ENCODE measurements at places on chromosomes 5 and 9.

DNA sequence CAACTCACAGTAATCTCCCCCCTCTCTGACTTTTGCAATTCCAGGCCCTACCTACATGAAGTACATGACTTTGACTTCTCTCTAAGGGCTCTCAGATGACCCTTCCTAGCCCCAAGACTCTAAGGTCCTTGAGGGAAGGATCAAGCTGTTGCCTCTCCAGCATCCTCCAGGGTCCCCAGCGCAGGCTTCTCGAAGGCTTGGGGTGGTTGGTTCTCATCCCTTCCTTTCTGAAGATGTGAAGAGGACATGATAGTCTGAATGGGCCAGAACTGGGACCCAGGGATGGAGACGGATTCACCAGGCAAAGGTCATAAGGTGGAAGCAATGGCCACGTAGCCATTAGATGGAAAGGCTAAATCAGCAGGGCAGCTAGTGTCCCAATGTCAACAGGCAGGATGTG is 86.8 kb downstream of the NRG2 start:
- no peak for DNase-seq

- peak; percentile 38 for DNase-seq
These were observed 456.2 kb downstream of the RASEF start for GRCh38 chr9:82606492-82607382.

DNA sequence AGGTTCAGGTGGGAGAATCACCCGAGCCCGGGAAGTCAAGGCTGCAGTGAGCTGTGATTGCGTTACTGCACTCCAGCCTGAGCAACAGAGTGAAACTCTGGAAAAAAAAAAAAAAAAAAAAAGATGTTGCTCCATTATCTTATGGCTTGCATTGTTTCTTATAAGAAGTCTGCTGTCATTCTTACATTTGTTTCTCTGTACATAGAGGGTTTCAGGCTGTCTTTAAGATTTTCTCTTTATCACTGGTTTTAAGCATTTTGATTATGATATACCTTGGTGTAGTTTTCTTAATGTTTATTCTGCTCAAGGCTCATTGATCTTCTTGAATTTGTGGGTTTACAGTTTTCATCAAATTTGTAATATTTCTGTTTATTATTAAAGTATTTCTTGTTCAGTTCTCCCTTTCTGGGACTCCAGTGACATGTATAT is 35.2 kb downstream of the MVB12B start:
- DNase-seq, result no peak

DNA sequence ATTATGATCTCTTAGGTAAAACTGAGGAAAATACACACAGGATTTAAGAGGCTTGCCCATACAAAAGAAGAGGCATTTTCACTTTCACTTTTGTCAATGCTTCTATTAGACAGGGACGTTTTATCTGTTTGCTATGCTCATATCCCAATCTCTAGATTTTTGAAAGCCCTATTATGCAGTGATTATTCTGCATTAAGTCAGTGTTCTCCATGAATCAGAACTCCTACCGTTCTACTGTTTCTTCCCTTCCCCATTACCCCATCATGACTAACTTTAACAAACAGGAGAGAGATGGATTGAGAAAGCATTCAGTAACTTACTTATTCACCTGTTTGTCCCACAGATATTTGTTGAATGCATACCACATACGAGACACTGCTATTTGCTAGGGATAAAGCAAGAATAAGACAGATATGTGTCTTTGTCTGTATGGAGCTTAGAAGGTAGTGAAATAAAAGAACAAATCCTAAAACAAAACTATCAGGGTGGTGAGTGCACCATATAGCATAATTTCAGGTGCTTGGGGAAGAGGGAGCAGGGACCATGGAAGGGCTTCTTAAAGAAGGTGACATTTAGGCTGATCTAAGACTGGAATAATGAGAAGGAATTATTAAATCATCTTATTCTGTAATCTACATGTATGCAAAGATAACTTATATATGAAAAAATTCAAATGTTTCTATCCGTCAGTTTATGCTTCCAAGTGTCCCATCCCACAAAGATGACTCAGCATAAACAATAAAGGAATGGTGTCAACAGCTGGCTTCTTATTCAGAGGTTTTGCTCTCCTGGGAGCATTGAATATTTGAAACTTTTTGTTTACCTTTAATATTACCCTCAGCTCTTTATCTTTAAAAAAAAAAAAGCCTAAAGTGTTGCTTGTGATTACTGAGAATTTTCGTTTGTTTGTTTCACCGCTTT is 328.1 kb downstream of the HINT1 start:
- peak; percentile 13 for DNase-seq

DNA sequence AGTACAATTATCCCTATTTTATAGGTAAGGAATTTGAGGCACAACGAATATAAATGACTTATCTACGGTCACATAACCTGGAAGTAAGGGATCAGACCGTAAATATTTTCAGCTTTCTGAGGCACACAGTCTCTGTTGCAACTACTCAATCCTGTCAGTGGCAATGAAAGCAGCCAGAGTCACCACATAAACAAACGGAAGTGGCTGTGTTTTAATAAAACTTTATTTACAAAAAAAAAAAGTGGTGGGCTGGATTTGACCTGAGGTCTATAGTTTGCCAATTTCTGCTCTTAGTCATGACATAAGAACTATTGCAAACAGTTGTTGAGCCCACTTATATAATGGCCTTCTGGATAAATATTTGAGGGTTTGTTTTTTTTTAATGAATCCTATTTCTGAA is 29.6 kb downstream of the ZNF366 start:
- DNase-seq, result no peak

DNA sequence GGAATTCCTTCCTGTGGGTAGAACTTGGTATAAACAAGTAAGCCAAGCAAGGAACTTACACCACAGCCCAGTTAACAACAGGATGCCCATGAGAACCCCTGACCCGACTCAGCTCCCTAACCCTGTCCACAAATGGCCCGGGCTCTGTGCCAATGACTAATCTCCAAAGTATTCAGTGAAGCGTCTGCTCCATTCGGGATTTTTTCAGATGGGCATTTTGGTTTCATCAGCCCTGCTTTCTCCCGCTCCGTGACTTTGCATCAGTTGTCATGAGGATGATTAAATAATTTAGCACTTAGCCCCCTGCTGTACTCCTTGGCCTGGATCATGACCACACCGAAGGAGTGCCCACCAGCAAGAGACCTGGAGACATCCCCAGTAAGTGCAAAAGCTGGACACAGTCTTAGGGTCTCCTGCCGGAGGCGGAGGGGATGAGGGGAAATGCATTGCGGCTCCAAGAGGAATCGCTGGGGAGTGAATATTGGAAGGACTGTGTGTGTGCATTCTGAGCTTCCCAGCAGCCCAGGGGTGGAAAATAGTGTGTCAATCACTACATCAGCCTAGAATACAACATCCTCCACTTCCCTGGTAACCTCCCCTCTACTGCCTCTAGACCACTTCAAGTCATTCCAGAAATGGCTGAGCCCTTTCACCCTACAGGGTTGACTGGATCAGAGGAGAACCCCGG is 41.4 kb upstream of the DNAH5 start:
- no peak for DNase-seq

- DNase-seq, result peak; percentile 89
These were observed 5.9 kb upstream of the ACO1 start for GRCh38 chr9:32378496-32378895.

Data from pons (tissue), 1 donor.